ENCODE measurements at places on chromosomes 5 and 9. TPM values are rescaled to one million over a fixed set of nuclear protein-coding genes. Genes with fewer than 3 reads are reported as not detected.

GRCh38 chr5:72662936-72663335 is 153.5 kb upstream of the TNPO1 start:
- no peak for DNase-seq

SLC22A4 gene
- 7.5 TPM for polyA plus RNA-seq

GRCh38 chr5:58918021-58918729 is 335.3 kb downstream of the RAB3C start:
- DNase-seq: no peak

- DNase-seq: no peak
These were observed 33.4 kb downstream of the TEK start for GRCh38 chr9:27142299-27142930.

GRCh38 chr9:114616684-114617520 is 5.8 kb downstream of the TMEM268 start:
- DNase-seq: no peak

Data from left renal pelvis (tissue), 4 donors.